ENCODE measurements at places on chromosomes 16 and 17.

DNA sequence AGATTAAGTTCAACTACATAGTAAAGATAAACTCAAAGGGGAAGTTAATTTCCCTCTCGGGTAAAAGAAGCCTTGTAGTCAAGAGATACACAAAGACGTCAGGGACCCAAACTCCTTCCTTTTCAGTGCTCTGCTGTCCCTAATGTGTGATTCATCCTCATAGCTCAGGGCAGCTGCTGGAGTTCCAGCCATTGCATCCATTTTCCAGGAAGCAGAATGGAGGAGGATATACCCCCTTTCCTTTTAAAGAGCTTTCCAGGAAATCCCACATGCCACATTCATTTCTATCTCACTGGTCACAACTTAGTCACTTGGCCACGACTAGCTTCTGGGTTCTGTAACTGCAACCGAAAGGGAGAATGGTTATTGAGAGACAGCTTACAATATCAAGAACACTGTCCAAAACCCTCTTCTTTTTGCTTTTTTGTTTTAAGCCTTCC lies 95.3 kb downstream of the SOCS1 start:
- DNase-seq: no peak

GRCh38 chr17:70484496-70484895 lies 315.2 kb downstream of the KCNJ2 start:
- DNase-seq: no peak

GRCh38 chr17:9768381-9768934 lies 22.9 kb downstream of the DHRS7C start:
- DNase-seq: peak; percentile 1

DNA sequence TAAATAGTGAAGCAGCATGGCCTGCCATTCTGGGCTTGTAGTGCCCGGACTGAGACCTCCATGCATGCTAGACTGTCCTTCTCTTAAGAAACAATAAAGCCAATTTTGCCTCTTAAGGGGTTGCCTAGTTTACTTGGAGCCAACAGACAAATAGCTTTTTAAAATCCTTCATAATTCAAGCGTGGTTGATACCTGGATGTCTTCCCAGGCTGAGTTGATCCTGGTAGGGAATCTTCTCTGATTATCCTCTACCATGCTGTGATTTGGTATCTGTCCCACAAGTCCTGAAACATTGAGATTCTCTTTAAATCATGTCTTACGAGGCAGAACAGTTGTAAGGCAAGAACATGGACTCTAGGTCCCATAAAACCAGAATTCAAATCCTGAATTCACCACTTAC lies 359.6 kb upstream of the CCL2 start:
- no peak for DNase-seq

GRCh38 chr16:14502932-14503741 lies 126.9 kb downstream of the PARN start:
- no peak for DNase-seq

- no peak for DNase-seq
These were observed 93.6 kb downstream of the USP22 start for GRCh38 chr17:20948984-20949777.

GRCh38 chr17:4247971-4248388 lies 15.8 kb downstream of the ANKFY1 start:
- no peak for DNase-seq

GRCh38 chr16:69834807-69835466 lies 72.8 kb downstream of the WWP2 start:
- DNase-seq: no peak

- no peak for DNase-seq
These were observed 37.8 kb downstream of the KLHDC4 start for GRCh38 chr16:87728026-87728425.

All from NCI-H2029 (cell line).